ENCODE measurements at places on chromosomes 3 and 15.

- H3K4me1 ChIP-seq, result peaks cover 46% of the 10 kb centered on the region
- H3K36me3 ChIP-seq, result peaks cover 47% of the 10 kb centered on the region
- H3K4me3 ChIP-seq, result peak overlapping the region; percentile 94
- no peak for DNase-seq
These were observed 27.9 kb downstream of the GTPBP8 start for GRCh38 chr3:113018536-113019181.

GRCh38 chr3:196063049-196063448 lies 18.8 kb downstream of the TFRC start:
- no peaks in the 10 kb centered on the region for H3K27me3 ChIP-seq
- H3K4me1 ChIP-seq, result no peaks in the 10 kb centered on the region
- H3K36me3 ChIP-seq, result peaks cover 97% of the 10 kb centered on the region
- no peak for DNase-seq
- H3K27ac ChIP-seq, result no peak overlapping the region

DNA sequence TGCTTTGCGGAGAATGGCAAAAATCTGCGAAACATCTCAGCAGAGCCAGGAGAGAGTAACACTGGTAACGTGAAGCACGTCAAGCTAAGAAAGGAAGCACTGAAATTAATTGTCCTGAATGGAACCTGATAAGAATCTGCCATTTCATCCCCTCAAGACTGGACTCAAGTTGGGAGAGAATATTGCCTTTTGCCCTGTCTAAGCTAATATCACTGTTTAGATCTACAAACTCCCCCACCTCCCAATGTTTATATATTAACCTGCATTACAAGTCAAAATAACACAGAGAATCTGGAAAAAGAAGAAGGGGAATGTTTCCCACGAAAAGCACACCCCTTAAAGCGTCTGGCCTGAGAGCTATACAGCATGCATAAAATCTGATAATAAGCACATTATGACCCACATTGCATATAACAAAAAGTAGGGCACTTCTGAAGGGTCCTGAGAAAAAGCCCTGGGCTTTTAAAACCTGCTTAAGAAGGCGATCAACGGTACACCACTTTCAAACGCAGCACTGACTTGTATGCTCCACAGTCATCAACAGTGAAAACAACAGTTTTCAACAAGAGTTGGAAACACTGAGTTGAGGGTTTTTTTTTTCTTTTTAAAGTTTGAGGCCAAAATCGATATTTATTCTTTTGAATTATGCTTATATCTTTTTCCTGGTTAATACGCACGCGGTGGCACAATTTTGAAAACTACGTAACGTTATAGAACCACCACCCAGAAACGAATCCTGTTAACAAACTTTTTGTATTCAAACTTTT lies 1.4 kb upstream of the KAT2B start:
- H3K4me1 ChIP-seq, result peaks cover 43% of the 10 kb centered on the region
- peak overlapping the region; percentile 59 for H3K4me3 ChIP-seq
- peaks cover 11% of the 10 kb centered on the region for H3K27me3 ChIP-seq
- peak overlapping the region; percentile 64 for H3K27ac ChIP-seq

DNA sequence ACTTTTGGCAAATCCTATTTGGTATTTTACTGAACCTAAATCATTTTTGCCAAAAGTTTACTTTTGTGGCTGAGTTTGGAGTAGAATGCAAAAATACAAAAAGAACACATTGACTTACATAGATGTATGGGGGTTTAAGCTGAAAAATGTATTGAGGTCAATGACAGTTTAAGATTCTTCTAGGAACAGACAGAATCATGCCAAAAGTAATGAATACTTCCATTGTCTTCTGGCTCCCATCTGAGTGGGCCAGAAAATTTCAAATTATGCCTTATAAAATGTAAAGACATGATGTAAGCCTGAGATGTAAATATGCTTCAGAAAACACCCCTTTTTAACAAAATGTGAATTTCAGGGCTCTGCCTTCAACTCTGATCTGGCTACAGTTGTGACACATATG lies 375.1 kb upstream of the DPH6 start:
- H3K4me1 ChIP-seq, result no peaks in the 10 kb centered on the region
- no peak for DNase-seq
- H3K27me3 ChIP-seq, result no peaks in the 10 kb centered on the region
- H3K4me3 ChIP-seq, result no peak overlapping the region

DNA sequence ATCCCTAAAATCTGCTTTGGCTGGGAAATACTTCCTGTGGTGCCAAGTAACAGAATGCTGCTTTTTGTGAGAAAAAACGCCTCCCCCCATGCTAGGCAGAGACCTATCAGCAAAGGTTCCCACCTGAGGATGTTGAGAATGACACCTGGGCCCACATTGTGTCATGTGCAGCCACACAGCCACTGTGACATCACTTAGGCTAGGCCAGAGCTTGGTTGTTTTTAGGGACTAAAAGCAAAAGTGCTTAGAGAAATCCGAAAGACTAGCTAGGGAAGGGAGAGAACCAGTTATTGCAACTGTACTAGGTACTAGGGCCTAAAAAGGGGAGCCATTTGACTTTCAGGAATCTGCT lies 6.2 kb downstream of the ZDHHC3 start:
- peaks cover 21% of the 10 kb centered on the region for H3K4me1 ChIP-seq
- no peaks in the 10 kb centered on the region for H3K27me3 ChIP-seq
- H3K4me3 ChIP-seq, result no peak overlapping the region

DNA sequence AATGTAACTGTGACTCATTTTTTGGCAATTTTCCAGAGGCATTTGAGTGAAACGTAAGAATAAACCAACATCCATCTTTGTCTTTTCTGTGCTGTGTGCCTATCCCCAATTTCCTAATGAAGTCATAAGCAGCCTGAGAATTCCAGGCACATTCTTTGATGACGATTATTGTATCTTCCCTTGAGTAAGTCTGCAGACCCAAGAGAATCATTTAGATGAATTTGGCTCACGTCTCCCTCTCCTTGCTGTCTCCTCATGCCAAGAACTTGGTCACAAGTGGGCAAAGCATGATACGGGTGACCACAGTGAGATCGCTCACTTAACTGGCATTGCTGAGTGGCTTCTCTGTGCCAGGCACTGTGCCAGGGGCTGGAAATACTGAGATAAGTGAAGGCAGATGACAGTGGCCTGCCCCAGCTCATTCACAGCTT lies 384.5 kb upstream of the IL12A start:
- no peaks in the 10 kb centered on the region for H3K4me1 ChIP-seq
- no peak overlapping the region for H3K4me3 ChIP-seq
- no peaks in the 10 kb centered on the region for H3K27me3 ChIP-seq
- H3K36me3 ChIP-seq, result no peaks in the 10 kb centered on the region

Data from DND-41 (cell line).